ENCODE measurements at places on chromosomes 16 and 17.

GRCh38 chr16:73430138-73430537 is 382.2 kb upstream of the ZFHX3 start:
- DNase-seq, result no peak

DNA sequence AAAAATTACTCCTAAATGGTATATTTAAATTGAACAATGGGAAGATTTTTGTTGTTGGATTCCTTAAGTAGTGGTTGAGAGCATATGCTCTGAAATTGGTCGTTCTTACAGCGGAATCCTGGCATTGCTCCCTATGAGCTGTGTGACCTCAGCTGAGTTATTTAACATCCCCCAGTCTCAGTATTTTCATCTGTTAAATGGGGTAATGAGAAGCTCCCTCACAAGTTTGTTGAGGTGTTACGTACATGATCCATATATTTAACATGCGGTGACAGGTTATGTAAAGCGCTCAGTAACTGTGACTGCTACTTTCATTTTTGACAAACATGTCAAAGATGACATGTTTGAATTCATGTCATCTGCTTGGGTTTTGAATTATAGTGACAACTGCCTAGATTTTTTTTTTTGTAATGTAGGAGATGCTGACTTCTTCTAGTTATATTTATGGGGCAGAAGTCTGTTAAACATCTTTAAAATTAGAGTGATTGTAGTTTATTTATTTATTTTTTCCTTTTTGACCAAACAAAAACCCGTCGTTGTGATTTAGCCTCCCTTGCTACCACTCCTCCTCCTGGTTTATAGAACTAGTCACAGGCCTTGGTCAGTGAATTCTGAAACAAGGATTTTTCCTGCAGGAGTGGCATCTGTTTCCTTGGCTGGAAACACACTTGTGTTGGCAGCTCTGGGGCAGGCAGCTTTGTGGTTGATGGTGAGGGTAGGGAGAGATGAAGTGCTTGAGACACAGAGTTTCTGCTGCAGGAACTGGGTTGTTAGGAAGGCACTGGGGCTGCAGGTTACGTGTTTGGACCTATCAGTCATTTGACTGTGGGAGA is 268.8 kb downstream of the SNX29 start:
- DNase-seq, result no peak

- no peak for DNase-seq
These were observed 28.5 kb downstream of the SMIM36 start for GRCh38 chr17:55482591-55483389.

- DNase-seq, result no peak
These were observed 28.9 kb upstream of the SPPL2C start for GRCh38 chr17:45815752-45816151.

- no peak for DNase-seq
These were observed 7.5 kb downstream of the CCL4 start for GRCh38 chr17:36111068-36111490.

DNA sequence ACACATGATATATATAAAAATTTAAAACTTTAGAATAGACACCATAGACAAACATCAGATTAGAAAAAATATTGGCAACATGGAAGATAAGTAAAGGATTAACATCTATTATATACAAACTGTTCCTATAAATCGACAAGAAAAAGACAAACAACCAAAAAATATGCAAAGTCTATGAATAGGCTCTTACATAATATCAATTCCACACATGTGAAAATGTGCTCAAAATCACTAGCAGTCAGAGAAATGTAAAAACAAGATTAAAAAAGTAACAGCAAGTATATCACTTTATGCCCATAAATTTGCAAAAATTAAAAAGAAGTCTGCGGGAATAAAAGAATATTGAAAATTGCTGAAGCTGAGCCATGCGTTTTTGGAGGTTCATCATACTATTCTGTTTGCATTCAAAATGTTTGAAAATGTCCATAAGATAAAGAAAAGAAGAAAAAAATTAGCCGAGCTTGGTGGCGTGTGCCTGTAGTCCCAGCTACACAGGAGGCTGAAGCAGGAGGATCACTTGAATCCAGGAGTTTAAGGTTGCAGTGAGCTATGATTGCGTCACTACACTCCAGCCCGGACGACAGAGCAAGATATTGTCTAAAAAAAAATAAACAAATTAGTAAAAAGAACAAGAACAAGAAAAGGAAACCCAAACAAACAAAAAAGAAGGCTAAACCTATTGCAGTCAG is 11.2 kb upstream of the ERN2 start:
- DNase-seq, result no peak

GRCh38 chr17:13346996-13347762 is 254.6 kb downstream of the HS3ST3A1 start:
- no peak for DNase-seq

DNA sequence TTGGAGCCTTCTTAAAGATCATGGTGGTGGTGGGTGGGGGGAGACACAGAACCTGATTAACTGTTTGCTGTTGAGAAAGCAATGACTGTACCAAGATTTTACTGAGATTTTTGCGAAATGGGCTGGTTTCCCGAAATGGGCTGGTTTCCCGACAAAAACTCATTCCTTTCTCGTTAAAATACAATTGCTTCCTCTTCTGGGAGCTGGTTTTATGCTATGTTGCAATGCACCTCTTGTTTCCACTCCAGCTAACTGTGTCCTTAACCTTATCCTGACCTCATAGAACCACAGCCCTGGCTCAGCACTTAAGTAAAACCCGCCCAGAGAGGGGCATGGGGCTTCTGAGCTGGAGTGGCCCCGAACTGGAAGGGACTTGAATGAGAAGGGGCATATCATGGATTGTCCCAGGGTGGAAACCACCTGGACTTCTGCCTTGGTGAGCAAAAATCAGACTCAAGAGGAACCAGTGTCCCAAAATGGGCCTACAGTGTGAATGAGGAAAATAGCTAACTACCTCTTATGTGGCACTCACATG is 20.9 kb downstream of the FAM20A start:
- no peak for DNase-seq

DNA sequence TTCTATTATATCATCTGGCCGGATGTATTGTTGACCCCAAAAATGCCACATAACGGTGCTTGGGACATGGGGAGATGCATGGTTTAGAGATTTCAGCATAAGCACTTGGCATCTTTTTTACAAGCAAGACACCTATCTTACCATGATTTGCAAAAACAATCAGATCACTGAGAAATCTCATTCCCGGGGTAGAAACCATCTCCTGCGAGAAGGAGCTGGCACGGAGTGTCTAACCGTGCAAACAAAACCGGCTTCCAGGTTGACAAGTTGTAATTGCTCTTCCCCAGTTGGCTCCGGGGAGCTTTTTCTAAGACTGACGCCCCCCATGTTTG is 1.0 kb downstream of the SLC16A6 start:
- no peak for DNase-seq

- DNase-seq, result no peak
These were observed 194.1 kb downstream of the CDH13 start for GRCh38 chr16:82820855-82821254.

- DNase-seq, result no peak
These were observed 362.4 kb downstream of the SLC39A11 start for GRCh38 chr17:72730077-72730476.

DNA sequence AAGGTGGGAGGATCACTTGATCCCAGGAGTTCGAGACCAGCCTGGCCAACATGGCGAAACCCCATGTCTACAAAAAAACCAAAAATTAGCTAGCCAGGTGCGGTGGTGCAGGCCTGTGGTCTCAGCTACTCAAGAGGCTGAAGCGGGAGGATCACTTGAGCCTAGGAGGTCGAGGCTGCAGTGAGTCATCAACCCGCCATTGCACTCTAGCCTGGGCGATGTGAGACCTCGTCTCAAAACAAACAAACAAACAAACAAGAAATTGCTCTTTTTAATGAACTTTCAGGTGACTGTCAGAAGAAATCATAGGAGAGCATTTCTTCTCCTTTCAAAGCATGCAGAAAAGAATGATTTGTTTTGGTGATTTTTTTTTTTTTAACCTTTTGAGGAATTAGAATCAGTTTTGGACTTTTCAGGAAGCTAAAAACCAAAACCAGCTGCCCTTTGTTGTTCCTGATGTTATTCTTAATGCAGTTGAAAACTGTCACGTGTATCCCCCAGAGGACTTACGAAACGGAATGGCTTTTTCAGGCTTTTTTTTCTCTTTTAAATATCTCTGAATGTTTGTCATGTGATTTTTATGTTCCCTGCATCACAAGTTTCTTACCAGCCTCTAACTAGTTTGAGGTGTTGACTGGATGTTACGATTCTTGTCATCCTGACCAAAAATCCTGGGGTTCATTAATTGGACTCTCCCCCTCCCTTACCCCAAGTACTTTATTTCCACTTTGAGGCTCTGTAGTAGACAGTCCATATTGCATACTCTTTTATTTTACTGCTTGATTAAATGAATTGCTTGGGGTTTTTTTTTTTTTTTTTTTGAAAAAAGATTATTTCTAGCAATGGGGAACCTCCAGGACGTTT is 34.1 kb downstream of the SNX29 start:
- no peak for DNase-seq

Measured in iPS DF 6.9 (cell line).